ENCODE measurements at places on chromosomes 1 and 21.

- DNase-seq = peak; percentile 46
These were observed 936 bp downstream of the ZBTB21 start for GRCh38 chr21:42009018-42009830.

DNA sequence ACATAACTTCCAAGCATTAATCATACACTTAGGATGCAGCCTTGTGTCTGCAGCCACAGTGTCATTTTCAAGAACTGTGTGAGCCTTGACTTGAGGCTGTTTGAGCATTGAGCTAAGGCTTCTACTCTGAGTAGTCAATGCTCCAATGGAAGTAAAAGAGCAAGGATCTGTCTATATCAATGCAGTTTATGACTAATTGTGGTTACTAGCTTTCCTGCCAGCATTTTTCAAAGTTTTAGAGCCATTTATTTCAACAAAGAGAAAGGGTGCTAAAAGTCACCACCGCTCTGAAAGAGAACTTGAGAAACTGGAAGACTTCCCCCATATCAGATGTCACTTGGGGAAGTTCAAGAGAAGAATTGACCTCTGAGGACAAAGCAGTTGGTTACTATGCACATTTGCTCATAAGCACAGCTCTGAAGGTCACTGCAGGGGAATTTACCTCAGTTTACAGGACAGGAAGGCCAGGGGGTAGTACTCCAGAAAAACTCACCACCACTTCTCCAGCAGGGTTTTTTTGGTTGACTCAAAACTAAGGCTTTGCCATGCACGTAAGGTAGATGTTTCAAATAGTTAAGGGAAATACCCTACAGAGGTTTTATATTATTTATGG lies 24.5 kb upstream of the RGS1 start:
- no peak for DNase-seq

GRCh38 chr1:10818262-10819197 lies 22.1 kb upstream of the CASZ1 start:
- DNase-seq = no peak

GRCh38 chr1:204087893-204088528 lies 15.1 kb downstream of the SOX13 start:
- DNase-seq = no peak

GRCh38 chr1:229230140-229230892 lies 40.6 kb upstream of the RAB4A start:
- DNase-seq = no peak

DNA sequence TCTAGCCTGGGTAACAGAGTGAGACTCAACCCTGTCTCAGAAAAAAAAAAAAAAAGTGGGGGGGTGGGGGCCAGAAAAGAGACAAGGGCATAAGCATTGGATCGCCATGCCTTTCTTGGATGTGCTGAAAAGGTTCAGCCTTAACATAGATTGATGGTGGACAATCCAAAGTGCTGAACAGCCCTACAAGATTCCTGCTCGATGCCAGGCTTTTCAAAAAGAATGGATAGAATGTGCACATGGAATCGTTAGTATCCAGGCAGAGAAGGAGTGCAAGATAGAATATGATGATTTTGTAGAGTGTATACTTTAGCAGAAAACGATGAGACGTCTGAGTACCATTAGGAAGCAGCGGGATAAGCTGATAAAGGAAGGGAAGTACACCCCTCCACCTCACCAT lies 10.9 kb upstream of the COA7 start:
- DNase-seq = no peak

- DNase-seq = peak; percentile 65
These were observed at the start of gene C1orf56 for GRCh38 chr1:151047591-151047924. Gene C1orf56 (plus strand): TSS chr1:151047751. CDS start chr1:151047848, 97 bp downstream.

GRCh38 chr1:33319186-33319948 lies 1.5 kb downstream of the A3GALT2 start:
- DNase-seq = no peak

- DNase-seq = no peak
These were observed 125.9 kb downstream of the MRPS6 start for GRCh38 chr21:34199121-34199910.

DNA sequence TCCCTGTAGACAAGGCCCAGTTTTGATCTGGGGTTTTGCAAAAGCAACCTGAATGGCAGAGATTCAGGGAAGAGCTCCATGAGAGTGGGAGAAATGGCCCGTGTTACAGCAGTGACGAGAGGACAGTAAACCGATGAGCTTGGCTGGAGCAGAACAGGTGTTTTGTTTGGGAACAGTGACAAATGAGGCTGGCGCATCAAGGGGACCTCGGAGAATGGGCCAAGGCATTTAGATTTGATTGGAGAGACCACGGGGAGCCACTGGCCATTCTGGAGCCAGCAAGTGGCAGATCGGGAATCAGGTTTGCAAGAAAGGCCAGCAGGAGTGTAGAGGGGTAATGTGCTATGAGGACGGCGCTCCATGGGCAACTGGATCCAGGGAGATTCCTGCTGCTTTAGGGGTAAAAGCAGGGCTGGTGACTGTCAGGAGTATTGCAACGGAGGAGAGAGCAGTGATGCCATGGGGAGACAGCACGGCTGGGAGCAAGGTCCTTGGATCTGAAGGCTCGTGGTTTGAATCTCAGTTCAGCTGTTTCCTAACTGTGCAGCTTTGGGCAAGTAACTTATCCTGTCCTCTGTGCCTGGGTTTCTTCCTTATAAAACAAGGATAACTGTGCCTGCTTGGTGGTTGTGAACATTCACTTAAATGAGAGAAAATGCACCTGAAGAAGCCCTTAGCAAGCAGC lies 9.9 kb upstream of the KLHDC7A start:
- DNase-seq = no peak

Measured in activated gamma-delta T cell treated with Interleukin-2 at 50 U/mL for 16 hours (primary cell).